ENCODE measurements at places on chromosomes 13 and 19.
A peak's percentile ranks its signal among the peaks of the same experiment; 100 is the strongest.

DNA sequence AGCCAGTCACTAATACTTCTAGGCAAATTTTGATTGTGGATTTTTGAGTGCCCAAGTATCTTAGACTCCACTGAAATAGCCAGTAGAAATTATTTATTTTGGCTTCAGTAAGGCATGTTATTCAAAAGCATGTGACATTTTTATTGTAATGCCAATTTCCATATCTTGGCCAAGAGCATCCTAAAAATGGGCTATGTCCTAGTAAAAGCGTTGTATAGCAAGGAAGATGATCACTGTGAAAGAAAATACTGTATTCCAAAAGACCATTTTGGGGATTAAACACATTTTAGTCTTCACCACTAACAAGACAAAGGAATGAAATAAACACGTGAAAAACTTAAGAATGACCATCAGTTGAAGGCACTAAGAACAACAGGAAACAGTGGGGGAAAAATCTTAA is 149.1 kb downstream of the NUFIP1 start:
- no peak for DNase-seq

DNA sequence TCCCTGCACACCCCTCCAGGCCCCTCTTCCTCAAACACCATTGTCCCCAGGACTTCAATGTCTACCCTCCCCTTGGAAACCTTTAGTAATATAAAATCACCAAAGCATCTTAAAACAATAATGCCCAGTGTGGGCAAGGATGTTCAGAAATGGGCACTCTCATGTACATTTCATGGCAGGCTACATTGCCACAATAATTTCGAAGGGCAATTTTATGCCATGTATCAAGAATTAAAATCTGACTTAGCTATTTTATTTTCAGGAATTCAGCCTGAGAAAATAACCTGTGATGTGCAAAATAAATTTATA is 35.8 kb upstream of the IGSF23 start:
- DNase-seq = no peak

DNA sequence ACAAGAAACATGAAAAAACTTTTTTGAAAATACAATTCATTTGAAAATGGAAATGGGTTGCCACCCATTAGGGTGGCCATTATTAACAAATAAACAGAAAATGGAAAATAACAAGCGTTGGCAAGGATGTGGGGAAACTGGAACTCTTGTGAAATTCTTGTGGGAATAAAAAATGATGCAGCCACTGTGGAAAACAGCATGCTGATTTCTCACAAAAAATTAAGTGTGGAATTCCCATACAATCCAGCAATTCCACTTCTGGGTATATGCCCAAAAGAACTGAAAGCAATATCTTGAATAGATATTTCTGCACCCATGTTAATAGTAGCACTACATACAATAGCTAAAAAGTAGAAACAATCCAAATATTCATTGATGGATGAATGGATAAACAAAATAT is 165.2 kb downstream of the DCLK1 start:
- no peak for DNase-seq

- DNase-seq = no peak
Measured at GRCh38 chr19:50835785-50836542, 2.6 kb upstream of the KLK15 start.

- no peak for DNase-seq
Measured at GRCh38 chr13:64997438-64997837, 2232.7 kb downstream of the PCDH9 start.

DNA sequence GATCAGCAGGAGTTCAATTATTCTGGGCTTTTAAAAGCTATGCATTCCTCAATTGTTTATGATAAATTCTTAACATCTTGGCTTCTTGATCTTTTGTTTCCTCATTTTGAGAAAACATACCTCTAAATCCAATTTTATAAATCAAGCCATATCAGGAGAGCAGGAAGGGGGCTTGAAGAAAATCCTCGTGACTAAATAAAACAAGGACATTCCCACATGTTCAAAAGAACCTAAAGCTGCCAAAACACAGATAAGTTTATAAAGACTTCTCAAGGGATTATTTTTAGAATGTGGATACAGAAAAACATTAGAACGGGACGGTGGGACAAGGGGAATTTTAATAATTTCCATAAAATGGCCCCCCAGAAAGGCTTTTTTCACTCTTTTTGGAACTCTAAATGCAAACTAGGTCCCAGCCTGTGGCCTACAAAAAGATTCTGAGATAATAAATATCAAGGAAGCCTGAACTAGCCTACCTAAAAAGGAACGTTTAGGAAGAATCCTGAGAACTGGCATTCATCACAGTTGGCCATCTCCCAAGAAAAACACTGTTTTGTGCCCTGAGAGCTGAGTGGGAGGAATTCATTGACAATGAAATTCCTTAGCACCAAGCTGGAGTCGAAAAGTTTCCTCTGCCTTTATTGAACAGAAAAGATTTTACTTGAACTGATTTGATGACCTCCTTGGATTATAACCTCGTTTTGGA is 30.1 kb downstream of the ZAR1L start:
- DNase-seq = no peak

- no peak for DNase-seq
Measured at GRCh38 chr13:78679329-78679728, 20.4 kb upstream of the OBI1 start.

- no peak for DNase-seq
Measured at GRCh38 chr19:31880283-31880682, 465.1 kb upstream of the ZNF507 start.

DNA sequence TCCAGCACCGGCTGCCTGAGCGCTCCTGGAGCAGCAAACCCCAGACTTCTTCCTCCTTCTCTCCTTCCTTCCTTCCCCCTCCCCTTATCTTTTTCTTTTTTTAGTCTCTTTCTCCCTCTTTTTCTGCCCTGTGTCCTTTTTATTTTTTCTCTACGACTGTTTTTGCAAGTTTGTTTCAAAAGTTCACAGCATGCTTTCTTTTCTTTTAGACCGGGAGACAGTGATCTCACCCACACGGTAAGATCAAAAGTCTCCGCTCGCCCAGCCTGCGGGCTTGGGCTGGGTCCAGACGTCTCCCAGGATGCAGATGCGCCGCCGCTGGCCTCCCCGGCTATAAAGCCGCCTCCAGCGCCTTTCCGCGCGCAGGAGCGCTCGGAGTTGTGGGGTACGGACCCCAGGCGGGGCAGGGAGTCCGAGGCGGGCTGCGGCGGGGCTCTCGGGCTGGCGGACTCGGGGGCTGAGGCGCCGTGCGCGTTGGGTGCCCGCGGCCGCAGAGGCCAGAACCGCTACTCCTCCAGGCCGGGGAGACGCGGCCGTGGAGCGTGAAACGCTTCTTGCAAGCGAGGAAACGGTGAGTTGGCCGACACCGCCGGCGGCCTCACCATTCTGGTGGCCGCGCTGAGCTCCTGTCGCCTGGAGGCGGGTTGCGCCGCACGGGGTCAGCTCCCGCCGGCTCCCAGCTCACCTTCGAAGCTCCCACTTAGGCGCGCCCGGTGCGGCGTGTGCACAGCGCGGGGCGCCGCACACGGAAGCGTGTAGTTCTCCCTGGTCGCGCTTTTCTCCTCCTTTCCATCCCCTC is 2.0 kb upstream of the TSHZ3 start:
- no peak for DNase-seq

- no peak for DNase-seq
Measured at GRCh38 chr19:54418030-54418929, 3.0 kb downstream of the TTYH1 start.

DNA sequence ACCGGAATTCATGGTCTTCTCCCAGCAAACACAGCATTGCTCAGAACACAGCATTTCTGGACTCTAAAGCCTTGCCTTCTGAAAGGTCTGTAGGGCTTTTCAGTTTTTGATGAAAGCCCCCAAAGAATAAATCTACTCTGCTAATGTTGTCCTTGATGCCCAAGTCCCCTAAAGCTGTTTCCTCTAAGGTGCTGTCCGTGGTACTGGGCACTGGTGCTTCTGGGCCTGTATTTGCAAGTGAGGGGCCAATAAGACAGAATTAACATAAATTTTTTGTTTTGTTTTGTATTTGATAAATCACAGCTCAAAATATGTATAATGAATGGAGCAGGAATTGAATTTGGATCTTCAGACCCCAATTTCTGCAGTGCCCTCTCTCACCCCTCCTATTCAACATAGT is 12.1 kb upstream of the LGALS13 start:
- no peak for DNase-seq

DNA sequence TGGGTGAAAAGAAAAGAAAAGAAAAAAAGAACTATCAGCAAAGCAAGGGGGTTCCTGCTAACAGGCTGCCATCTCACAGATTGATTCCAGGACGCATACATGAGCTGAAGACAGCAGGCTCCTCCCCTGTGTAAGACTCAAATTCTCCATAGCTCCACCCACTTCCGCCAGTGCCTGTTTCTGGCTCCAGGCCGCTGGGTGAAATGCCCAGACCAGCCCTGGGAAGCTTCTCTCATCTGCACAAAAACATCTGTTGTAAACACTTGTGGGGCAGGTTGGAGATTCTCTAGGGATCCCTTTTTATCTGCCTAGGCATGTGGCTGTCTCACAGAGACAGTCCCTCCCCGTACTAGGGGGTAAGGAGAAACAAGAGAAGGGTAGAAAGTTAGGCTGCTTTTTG is 1054.4 kb upstream of the SPRY2 start:
- DNase-seq = no peak

DNA sequence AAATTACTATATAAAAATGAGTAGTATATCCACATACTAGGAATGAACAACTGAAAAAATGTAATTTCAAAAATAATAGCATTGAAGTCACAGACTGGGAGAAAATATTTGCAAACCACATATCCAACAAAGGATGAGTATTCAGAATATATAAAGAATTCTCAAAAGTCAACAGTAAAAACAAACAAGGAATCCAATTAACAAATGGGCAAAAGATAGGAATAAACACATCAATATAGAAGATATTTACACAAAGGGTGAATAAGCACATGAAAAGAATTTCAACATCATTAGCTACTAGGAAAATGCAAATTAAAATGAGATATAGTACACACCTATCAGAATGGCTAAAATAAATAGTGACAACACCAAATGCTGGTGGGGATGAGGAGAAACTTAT is 37.0 kb downstream of the MYCBP2 start:
- DNase-seq = no peak

DNA sequence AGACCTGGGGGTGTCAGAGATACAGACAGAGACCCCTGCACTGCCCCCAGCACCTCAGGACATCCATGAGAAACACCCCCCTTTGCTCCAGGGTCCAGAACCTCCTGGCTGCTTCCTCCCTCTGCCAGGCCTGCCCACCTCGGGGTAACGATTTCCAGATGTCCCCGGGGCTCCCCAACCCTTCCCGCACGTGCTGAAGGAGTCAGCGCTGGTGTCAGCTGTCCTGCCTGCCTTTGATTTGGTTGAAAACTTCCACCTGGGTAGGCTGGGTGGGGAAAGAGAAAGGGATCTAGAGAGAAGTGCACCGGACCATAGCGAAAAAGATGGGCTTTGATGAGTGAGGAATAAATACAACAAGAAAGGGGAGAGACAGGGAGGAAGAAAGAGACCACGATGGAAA is 1.5 kb upstream of the CGB7 start:
- DNase-seq = no peak

GRCh38 chr13:40819797-40820315 is 30.4 kb downstream of the SLC25A15 start:
- DNase-seq = no peak

GRCh38 chr19:13109361-13110098 is 6.9 kb upstream of the LYL1 start:
- DNase-seq = no peak

DNA sequence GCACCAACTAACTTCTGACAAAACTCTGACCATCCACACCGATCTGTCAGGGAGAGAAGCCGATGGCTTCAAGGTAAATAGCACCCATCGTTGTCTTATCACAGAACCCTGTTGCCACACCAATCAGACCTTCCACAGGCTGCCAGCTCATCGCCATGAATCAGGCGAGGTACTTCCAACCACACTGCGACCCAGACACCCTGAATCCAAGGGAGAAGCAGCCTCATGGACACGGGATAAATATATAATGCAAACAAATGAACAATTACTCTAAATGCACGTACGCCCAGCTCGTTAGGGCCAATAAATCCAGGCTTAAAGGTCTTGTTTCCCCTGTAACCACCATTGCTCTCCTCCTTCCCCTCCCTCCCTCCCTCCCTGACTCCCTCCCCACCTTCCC is 20.8 kb downstream of the RANBP3 start:
- DNase-seq = peak; percentile 61

- no peak for DNase-seq
Measured at GRCh38 chr13:102962430-102962829, 103.8 kb downstream of the SLC10A2 start.

GRCh38 chr13:109154546-109154945 is 525.1 kb downstream of the MYO16 start:
- DNase-seq = no peak

DNA sequence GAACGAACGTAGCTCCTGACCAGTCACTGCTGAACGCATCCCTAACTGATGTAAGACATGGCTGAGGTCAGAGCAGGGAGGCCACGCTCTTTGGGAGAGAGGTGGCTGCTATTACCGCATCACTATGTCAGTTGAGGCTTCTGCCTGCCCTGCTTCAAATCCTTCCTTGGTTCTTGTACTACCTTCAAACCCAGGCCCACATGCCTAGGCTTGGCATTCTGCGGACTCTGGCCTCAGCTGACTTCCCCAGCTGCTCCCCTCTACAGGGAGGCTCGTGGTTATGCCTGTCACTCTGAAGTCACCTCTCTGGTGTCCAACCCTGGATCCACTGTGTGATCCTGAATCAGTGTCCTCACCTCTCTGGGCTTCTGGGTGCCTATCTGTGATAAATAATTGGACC is 14.8 kb upstream of the MEIS3 start:
- DNase-seq = no peak
